Stimulated activated CD4-positive, alpha-beta T cell treated with anti-CD3 and anti-CD28 coated beads, Interleukin-2, amount 100 ng/mL, for 24 hours (primary cell): ENCODE measurements at places on chromosomes 6 and 20.

GRCh38 chr6:34370361-34370760, 22.1 kb downstream of the NUDT3 start:
- DNase-seq = no peak

DNA sequence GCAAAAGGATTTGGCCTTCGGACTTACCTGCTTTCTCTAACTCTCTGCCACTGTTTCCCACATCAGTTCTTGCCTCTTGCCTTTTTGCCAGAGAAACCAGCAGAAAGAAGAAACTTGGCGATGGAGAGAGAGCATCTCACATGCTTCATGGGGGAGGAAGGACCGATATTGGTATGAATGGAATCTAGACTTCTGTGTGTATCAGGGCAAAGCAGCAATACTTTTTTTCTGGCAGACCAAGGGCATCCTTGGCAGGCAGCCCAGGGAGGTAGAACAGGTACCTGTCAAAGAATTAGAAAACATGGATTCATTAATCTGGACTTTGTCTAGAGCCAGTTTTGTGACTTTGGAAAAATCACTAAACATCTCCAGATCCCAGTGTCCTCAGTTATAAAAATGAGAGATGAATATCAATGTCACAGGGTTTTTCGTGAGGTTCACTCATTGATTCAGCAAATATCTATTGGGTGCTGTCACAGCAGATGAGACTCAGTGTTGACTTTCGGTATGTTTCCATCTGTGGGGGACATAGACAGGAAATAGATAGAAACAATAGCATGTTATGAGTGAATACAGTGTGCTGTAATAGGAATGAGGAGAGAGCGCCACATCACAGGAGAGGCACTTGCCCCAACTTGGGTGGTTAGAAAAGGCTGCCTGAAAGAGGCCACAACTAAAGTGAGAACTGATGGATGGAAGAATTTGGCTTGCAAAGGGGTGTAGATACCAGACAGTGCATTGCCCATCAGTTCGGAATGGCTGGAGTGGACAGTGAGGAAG, 114.1 kb downstream of the CD83 start:
- no peak for DNase-seq

DNA sequence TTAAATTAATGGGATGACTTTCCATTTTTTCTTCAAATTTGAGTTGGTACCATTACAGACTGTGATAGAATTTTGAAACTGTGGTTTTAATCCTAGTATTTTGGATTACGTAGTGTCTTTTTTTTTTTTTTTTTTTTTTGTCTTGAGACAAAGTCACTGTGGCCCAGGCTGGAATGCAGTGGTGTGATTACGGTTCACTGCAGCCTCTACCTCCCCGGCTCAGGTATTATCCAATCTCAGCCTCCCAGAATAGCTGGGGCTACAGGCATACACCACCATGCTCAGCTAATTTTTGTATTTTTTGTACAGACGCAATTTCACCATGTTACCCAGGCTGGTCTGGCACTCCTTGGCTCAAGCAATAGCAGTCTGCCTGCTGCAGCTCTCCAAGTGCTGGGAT, 87.1 kb downstream of the SOX4 start:
- DNase-seq = no peak

DNA sequence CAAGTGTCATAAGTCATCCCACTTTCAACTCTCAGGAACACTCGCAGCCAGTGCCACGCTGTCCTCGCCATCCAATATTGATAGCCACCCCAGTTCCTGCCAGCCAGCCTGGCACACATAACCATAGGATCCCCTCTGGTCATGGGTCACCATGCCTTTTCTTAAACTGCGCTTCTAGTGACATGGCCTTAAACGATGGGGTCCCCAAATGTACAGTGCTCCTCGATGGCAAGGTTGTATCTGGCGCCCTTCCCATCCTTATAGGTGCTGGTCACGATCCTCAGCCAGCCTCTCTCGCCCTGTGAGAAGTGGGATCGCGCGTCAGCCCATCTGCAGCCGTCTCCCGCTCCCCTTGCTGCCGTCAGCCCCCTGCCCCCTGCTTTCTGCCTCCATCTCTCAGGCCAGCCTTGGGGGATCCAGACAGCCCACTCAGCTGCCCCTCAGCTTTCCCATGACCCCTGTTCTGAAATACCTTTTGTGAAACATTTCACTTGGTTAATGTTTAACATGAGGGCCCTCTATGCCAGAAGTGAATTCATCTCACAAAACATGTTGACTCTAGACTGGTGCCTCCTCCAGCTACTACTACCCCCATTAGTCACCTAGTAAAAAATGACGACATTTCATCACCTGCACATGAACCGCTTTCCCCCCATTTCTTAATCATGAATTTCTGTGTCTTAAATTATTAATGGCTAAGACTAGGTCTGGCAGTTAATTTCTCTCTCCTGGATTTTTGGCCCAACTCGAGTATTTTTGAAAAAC, 11.4 kb downstream of the CTSZ start:
- DNase-seq = no peak

GRCh38 chr20:31815408-31816188, 3.6 kb upstream of the MYLK2 start:
- DNase-seq = no peak

GRCh38 chr6:130740308-130740707, 86.9 kb upstream of the SMLR1 start:
- DNase-seq = no peak

DNA sequence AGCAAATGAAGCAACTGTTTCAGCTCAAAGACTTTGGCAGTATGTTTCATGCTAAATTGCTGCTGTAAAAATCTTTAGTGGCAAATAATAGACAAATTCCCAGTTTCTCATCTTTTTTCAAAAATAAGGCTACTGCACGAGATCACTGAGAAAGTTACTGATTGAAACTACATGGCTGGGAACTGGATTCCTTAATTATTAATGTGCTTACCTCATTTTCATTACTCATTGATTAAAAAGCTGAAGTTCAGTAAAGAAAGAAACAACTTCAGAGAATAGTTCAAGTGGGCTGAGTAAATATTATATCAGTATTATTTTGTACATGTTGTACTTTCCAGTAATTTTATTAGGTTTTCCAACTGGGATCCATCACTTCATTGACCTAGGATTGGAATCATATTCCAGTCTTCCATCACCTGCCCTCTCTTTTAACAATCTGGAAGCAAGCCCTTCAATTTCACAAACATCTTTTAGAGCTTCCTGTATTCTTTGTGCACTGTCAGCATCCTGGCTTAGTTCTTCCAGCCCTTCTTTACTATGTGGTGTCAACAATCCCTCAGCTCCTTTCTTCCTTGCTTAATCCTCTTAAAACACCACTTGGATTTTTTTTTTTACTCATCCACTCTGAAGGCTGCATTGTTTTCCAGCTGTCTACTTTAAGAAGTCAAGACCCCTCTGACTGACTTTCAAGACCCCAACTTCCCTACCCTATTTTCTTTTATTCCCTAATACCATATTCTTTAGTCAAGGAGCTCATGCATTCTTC, 4.3 kb downstream of the MEI4 start:
- DNase-seq = no peak

GRCh38 chr20:44784688-44785087, 25.7 kb downstream of the RIMS4 start:
- no peak for DNase-seq

DNA sequence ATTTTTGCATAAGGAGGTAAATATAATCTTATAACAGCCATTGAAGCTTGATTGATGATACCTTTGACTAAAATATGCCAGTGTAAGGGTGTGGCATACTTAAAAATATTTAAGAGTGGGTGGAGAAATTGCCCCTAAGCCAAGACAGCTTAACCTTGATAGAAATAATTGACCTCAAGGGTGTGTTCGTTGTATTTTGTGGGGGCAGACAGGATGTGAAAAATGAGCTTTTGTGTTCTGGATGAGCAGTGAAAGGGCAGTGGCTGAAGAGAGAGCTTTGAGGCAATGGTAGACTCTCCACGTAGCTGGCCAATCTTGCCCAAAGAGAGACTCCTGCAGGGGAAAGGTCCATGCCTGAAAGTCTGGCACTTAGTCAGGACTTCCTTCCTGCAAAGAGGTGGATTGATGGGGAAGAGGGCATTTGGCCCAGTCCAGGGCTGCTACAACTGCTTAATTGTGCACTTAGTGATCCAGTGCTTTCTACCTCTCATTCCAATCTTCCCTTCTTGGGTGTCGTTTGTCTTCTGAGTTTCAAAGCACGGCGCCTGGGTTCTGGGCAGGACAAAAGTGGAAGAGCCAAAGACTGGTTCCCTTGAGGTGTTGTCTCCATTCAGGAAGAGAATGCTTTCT, 15.6 kb upstream of the CD109 start:
- DNase-seq = no peak

DNA sequence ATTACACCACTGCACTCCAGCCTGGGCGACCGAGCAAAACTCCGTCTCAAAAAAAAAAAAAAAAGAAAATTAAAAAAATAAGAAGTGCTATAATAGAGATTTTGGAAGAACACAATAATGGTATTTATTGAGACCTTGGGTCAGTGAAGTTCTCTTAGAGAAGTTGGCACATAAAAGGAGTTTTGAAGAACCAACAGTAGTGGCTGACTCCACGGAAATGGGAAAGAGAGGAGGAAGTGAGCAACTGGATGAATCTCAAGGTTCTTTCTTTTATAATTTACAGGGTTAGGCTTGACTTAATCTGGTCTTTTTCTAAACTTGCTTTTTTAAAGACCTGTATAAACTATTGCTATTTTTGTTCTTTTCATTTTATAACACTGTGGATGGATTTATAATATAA, 52.8 kb downstream of the TOMM6 start:
- DNase-seq = no peak

DNA sequence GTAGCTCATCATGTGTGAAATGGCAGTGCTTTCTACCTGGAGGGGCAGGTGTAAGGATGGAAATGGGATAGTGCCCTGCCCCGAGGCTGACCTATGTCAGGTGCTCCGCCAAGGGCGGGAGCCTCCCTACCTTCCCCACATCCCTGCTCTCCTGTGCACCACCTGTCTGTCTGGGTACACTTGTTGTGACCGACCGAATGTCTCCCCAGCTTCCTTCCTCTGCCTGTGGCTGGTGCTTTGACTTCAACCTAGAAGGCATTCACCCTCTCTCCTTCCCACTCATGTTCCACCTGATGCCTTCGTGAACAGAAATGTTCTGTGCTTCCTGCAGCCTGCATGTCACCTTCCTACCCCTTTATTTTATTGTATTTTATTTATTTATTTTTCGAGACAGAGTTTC, 114.8 kb downstream of the SCML4 start:
- DNase-seq = no peak

DNA sequence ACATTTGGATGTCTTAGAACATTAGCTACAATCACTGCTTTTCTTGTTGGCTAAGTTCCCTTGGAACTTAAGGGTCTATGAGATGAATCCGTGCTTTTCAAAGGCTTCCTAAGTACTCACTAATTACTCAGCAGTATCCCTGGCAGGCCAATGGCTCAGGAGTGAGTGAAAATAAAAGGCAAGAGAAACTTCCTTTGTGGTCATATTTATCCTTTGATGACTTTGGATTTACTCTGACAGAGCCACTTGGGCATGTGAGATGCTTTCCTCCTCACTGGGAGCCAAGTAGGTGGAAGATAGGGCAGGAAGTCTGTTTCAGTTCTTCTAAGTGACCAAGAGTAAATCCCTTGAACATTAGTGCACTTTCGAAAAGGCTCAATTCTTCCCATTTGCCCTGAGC, 224.3 kb upstream of the FOXA2 start:
- DNase-seq = no peak

DNA sequence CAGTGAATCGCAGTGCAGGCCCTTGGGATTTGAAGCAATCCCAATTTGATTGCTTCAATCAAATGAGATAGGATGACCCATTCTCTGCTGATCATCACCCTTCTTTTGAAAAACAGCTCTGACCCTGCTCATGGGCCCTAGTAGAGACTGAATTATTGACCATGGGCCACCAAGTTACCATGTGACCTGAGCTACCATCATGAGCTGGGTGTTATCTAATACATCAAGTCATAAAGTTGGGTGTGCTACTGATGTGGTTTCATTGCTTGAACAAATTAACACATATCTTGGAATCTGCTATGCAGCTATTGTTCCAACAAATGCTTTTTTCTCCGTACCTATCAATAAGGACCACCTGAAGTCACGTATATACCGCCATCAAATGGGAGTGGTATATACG, 54.8 kb upstream of the CNKSR3 start:
- no peak for DNase-seq

GRCh38 chr6:80364149-80364548, 257.7 kb downstream of the BCKDHB start:
- DNase-seq = no peak

GRCh38 chr20:63697868-63698545, 1.6 kb downstream of the TNFRSF6B start:
- DNase-seq = no peak

- no peak for DNase-seq
Observed at GRCh38 chr6:83006270-83006905, 59.3 kb downstream of the UBE3D start.

- DNase-seq = no peak
Observed at GRCh38 chr6:113560908-113561307, 296.2 kb upstream of the MARCKS start.

DNA sequence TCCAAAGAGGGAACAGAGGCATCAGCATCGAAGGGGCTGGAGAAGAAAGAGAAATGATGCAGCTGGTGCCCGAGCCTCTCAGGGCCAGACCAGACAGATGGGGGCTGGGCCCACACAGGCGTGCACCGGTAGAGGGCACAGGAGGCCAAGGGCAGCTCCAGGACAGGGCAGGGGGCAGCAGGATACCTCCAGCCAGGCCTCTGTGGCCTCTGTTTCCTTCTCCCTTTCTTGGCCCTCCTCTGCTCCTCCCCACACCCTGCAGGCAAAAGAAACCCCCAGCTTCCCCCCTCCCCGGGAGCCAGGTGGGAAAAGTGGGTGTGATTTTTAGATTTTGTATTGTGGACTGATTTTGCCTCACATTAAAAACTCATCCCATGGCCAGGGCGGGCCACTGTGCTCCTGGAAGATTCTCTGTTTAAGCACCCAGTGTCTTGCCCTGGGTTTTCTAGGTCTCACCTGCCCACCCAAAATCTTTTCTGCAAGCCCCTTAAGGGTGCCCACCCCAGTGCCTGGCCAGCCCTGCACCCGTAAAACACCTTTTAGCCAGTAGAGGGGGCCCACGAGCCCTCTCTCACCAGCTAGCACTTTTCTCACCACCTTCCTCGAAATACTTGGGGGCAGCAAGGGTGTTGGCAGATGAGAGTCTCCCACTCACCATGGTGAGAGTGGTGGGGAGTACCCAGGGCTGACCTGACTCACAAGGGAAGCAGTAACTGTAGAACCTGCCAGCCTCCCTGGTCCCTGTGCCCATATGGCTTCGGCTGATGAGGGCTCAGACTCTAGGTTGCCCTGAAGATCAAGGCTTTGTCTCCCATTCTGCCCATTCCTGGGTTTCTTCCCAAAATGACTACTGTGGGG, 35.7 kb upstream of the ID1 start:
- DNase-seq = peak; percentile 76

- no peak for DNase-seq
Observed at GRCh38 chr6:17957498-17957897, 29.9 kb downstream of the KIF13A start.

GRCh38 chr6:87982134-87982533, 65.5 kb upstream of the SPACA1 start:
- no peak for DNase-seq

DNA sequence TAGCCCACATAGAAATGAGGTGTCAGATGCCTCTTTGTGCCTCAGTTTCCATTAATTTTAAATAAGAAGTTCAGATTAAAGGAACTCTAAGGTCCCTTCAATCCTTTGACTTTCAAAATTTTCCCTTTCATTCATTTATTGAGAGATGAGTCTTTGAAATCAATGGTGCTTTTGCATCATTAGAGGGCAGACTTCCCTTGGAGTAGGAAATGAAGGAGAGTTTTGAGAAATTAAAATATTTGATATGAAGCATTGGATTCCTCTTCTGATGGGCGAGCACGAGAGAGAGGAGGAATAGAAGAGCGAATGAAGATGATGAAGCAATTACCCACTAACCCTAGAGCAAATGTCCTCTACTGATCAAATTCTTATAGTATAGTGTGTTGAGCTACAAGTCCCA, 105.7 kb downstream of the EDN1 start:
- no peak for DNase-seq
